ENCODE measurements at places on chromosomes 4 and X.
A peak's percentile ranks its signal among the peaks of the same experiment; 100 is the strongest.

GRCh38 chrX:42143866-42144592, 220.7 kb upstream of the CASK start:
- DNase-seq: no peak

GRCh38 chr4:165873298-165874071, 448 bp downstream of the TLL1 start:
- DNase-seq: peak; percentile 55

- no peak for DNase-seq
These were observed 1.9 kb upstream of the WDR17 start for GRCh38 chr4:176063718-176064117.

- no peak for DNase-seq
These were observed 131.4 kb downstream of the PTTG2 start for GRCh38 chr4:38091636-38092035.

DNA sequence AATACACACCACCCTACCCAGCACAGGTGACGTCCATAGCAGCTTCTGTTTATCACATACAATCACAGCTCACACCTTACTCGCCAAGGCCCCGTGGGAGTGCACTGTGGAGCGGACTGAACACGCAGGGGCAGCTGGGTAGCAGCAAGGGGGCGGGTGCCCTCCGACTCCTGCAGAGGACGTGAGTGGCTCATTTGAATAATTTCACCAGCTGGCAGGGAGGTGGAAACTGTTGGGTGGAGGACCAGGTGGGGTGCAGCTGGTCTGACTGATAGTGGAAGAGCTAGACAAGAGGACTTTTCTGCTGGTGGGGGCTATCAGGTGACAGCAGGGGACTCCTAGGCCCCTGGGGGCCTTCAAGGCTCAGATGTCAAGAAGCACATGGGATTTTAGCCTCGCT, 16.3 kb downstream of the MAN2B2 start:
- DNase-seq: no peak

GRCh38 chrX:14409341-14409740, 120.0 kb upstream of the GLRA2 start:
- DNase-seq: no peak

- DNase-seq: no peak
These were observed 44.8 kb downstream of the ABLIM2 start for GRCh38 chr4:8113611-8114377.

DNA sequence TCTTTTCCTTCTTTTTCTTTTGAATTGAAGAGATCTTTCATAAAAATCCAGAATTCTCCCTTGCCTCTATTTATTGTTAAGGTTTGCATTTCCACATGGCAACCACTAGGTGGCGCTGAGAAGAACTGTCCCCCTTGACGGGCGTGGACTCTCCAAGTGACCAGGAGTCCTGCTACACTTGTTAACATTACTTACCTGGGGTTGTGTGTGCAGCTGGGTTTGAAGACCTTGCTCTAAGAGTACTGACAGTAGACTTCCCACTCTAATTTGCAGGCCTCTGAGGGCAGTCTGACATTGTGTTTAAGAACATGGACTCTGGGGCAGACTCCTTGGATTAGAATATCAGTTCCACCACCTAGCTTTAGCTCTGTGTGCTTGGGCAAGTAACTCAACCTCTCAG, 52.8 kb downstream of the GPRIN3 start:
- peak; percentile 55 for DNase-seq

DNA sequence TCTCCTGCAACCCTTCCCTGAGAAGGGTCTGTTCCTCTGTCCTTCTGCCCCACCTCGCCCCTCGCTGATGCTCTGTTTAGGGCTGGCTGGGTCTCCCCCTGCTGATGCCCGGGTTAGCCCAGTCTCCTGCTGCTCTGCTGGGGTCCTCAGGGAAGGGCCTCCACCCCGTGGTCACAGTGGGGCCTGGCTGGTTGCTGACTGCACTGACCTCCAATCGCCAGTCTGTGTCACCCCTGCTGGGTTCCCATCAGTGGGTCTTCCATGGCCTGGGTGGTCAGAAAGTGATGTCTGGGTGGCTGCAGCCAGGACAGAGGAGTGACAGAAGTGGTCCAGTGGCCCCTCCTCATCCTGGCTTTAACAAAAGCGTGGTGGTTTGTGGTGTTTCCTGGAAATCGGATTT, 44.7 kb downstream of the EVC start:
- DNase-seq: no peak

- no peak for DNase-seq
These were observed 180.3 kb upstream of the MAGEB16 start for GRCh38 chrX:35617836-35618235.

- no peak for DNase-seq
These were observed 722 bp upstream of the PNCK start for GRCh38 chrX:153674219-153674851.

DNA sequence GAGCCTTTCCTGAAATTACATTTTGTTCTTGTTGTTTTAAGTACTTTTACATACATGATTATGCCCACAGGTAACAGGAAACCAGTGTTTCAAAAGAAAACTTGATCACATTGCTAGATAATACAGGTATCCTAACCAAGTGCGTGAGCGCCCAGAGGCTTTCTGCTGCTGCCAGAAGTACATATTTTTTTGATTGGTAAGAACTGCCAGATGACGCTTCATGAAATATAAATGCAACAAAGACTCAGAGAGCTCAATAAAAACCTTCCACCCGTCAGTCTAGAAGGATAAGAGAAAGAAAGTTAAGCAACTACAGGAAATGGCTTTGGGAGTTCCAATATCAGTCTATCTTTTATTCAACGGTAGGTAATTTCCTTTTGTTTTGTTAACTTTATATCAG, at the start of gene EPGN:
Gene EPGN, plus strand, starts transcription at position 256 of the 400 bp plus-strand sequence. Its CDS starts 64 bp downstream, at position 320.
- no peak for DNase-seq

All from WERI-Rb-1 (cell line).